Amygdala (tissue), 56 donors: ENCODE measurements at places on chromosomes 4 and X.

DNA sequence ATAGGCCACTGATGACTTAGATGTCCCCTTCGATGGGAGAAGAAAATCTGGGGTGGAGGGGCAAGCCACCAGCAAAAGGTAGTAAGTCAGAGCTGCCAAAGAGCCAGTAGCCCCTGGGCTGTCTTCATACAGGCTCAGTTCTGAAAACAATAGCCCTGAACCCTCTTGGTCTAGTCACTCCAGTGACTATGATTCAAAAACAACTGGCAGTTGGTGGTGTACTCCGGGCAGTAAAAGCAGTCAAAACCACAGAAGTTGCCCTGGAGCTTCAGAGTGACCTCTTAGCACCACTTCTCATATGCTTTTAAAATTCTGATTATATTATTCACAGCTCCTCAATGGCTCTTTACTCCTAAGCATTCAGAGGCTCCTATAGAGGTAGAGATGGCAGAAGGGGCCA is 164.3 kb upstream of the MAMLD1 start:
- DNase-seq: no peak

DNA sequence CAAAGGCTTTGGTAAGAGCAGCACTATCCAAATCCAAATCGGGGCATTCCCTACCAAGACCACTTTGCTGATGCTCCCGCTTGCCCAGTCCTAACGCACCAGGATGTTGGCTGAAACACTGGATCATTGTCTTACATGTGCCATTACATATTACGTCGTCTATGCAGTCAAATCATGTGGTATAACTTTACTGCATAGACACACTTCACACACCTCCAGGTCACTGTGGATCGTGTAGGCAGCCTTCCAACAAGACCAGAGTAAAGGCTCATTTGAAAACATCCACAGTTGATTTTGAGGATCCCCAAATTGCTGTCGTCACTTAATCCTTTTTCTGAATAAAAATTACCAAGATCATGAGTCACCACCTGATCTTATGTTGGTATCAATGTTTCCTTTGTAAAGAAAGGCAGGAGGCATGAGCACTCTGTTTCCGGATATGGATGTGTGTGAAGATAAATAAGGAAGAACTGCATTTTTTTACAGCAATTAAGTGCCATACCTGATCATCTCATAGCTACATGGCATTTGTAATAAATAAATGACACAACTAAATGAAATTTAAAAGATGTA is 18.5 kb downstream of the TENM3 start:
- no peak for DNase-seq

DNA sequence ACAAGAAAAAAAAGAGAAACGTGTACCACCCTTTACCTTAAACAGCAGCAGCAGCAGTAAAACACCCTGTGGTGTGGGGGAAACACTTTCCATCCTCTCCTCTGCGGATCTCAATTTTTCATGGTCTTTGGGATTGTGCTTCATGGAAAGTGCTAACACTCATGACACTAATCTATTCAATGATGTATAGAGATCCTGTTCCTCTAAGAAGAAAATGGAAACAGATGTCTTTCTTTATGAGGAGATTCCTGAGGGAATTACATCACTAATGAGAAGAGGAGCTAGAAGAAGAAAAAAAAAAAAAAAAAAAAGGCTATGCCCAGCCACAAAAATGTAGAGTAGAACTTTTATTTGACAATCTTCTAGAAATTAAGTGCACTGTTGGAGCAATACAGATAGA is 62.9 kb upstream of the NDST3 start:
- no peak for DNase-seq

- DNase-seq: no peak
Observed at GRCh38 chrX:138057883-138058282, 492.0 kb downstream of the ZIC3 start.

GRCh38 chr4:19993242-19993641 is 258.5 kb upstream of the SLIT2 start:
- DNase-seq: no peak

GRCh38 chr4:173237152-173237551 is 68.5 kb downstream of the GALNT7 start:
- no peak for DNase-seq

DNA sequence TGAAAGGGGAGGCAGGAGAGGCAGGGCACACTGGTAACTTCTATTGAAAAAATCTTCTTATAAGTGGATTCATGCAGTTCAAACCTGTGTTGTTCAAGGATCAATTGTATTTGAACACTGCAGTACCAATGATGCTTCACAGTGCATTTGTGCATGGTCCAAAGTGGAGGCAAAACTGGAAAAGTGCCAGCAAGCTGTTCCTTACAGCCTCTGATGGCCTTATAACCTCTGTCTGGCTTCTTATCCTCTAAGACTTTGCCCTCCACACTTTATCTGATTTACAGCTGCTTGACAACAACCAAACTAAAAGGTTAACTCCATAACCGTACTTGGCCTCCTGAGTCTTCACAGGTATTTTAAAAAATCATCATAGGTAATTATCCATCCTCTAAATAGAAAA is 40.4 kb downstream of the MAGEB17 start:
- no peak for DNase-seq

- DNase-seq: no peak
Observed at GRCh38 chr4:46648088-46648744, 258.3 kb upstream of the GABRA2 start.

DNA sequence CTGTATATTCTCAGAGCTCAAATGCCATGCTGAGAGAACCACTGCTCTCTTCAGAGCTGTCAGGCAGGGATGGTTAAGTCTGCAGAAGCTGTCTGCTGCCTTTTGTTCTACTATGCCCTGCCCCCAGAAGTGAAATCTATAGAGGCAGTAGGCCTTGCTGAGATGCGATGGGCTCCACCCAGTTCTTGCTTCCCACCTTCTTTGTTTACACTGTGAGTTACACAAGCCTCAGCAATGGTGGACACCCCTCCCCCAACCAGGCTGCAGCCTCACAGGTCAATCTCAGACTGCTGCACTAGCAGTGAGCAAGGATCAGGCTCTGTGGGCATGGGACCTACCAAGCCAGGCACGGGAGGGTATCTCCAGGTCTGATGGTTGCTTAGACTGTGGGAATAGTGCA is 271.6 kb downstream of the CENPC start:
- DNase-seq: no peak

- DNase-seq: no peak
Observed at GRCh38 chr4:94345266-94345665, 2.6 kb upstream of the HPGDS start.

DNA sequence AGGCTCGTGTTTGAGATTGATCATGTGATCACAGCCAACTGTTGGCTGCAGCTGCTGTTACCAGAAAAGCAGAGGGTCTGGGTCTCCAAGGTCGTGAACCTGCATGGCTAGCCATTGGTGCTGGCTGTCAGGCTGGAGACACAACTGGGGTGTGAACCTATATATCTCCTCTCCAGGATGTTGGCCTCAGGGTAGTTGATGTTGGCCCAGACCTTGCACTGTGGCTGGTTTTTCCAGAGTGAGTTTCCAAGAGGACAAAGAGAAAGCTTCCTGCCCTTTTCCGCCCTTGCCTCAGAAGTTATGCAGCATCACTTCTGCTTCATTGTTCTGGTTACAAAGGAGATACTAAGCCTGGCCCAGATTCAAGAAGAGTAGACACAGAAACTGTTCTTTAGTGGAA is 607.8 kb upstream of the HS3ST1 start:
- DNase-seq: no peak

DNA sequence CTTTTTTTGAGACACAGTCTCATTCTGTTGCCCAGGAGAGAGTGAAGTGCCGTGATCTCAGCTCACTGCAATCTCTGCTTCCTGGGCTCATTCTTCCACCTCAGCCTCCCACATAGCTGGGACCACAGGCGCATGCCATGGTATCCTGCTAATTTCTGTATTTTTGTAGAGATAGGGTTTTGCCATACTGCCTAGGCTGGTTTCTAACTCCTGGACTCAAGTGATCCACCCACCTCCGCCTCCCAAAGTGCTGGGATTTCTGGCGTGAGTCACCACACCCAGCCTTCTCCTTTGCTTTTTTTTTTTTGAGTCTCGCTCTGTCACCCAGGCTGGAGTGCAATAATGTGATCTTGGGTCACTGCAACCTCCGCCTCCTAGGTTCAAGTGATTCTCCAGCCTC is 94.1 kb downstream of the PDS5A start:
- no peak for DNase-seq

DNA sequence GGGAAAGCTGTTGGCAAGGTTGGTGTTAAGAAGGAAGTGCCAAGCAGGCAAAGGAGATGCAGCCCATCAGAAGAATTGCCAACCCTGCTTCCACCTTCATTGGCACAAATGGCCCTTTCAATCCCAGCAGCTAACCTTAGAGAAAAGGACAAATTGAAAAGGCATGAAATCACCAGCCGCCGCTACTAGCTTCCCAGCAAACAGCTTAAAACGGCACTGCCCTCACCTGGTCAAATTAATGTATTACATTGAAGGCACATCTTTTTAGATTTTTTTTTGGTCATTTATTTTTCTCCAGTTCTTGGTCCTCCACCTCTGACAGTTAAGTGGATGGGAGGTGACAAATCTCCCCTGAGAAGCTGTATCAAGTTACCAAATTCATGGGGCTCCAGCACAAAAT is 51.0 kb upstream of the NHSL2 start:
- no peak for DNase-seq

DNA sequence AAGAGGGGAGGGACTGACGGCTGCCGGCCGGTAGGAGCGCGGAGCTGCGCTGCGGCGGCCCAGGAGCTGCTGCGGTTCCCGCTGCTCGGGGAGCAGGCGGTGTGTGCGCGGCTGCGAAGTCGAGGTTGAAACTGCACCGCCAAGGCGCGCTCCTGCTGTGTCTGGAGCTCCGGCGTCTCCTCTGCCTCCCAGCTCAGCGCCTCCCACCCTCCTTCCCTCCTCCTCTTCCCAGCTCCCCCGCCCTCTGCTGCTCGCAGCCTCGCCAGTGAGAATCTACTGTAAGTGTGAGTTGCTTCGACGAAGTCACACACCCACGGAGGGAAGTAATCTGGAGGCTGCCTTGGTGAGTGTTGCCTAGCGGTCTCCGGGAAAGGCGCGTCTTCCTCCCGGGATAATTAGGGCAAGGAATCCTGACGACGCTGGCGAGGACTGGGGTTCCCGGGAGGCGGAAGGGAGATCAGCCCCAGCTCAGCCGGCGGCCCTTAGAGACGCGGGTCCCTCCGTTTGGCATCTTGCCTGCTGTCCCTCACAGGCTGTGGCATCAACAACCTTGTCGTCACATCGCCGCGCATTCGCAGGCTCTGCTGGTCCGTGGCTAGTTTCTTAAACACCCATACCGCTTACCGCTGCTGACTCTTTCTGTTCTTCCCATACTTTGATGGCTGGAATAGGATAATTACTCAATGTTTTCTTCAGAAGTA is at the start of gene EPHA5:
TSS of gene EPHA5 (minus strand) at position 159 of the 701 bp plus-strand sequence. CDS start 747 bp downstream, outside the sequence.
- DNase-seq: peak; percentile 73

GRCh38 chr4:139241086-139241783 is 38.8 kb downstream of the MGARP start:
- DNase-seq: no peak

- DNase-seq: no peak
Observed at GRCh38 chr4:117691572-117692351, 342.5 kb upstream of the NDST3 start.

GRCh38 chr4:94961420-94961819 is 203.7 kb downstream of the BMPR1B start:
- no peak for DNase-seq

DNA sequence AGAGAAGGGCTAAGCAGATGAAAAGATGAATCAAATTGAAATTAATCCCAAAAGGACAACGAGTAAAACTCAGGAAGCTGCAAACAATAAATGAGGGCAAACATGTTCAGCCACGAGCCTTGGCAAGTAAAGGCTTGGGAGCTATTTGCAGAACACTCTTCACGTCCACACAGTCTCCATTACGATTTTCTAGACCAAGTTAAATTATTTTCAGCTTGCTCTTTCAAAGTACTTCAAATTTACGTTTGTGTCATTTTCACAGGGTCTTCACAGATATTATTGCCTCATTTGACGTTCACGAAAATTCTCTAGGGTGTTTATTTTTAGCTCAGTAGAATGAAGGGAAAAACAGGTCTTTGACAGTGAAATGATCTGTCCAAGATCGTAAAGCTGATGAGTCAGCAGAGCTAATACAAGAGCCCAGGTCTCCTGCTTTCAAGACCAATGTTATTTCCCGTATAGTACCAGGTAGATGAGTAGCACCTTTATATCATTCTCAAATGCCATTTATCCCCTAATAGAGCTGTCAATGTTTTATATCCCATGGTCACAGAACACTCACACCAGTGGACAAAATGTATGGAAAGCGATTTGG is 20.9 kb downstream of the KLB start:
- no peak for DNase-seq

DNA sequence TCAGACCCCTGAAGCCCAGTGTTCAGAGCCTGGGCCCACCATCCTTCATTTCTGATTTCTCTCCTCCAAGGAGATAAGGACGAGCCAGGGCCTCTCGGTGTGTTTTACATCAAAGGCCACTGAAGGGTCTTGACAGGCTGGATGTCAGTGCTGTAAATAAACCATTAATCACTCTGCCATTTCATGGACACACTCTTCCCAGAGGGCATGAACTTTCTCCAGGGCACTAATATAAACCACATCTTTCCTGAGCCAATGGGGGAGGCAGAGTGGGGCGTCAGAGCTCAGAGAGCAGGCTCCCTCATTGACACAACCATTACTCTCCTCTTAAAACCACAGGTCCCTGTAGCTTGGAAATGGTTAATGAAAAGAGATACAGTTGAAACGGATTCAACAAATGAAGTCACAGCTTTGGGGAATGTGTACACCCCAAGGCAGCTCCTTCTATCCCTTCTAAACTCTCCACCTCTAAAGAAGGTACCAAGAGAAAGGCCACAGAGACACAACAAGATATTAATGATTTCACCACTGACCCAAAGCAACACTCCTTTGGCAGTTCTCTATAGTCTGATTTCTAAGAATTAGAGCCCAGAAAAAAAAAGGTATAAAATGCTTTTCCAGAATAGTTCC is 200.6 kb downstream of the CHIC2 start:
- DNase-seq: no peak

GRCh38 chrX:77118686-77119085 is 328.5 kb upstream of the FGF16 start:
- DNase-seq: no peak

- no peak for DNase-seq
Observed at GRCh38 chr4:127631420-127631819, 1.3 kb upstream of the INTU start.

DNA sequence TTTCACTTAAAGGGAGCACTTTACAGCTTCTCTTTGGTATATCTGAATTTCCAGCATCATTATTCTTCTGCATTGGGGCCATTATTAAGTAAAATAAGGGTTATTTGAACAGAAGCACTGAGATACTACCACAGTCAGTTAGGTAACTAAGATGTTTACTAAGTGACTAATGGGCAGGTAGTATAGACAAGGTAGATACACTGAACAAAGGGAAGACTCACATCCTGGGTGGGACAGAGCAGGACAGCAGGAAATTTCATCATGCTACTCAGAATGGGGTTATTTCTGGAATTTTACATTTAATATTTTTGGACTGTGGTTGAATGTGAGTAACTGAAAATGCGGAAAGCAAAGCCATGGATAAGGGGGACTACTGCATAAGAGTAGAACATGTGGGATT is 316.0 kb downstream of the CCSER1 start:
- DNase-seq: no peak
